ENCODE measurements at places on chromosomes 13 and 19.

DNA sequence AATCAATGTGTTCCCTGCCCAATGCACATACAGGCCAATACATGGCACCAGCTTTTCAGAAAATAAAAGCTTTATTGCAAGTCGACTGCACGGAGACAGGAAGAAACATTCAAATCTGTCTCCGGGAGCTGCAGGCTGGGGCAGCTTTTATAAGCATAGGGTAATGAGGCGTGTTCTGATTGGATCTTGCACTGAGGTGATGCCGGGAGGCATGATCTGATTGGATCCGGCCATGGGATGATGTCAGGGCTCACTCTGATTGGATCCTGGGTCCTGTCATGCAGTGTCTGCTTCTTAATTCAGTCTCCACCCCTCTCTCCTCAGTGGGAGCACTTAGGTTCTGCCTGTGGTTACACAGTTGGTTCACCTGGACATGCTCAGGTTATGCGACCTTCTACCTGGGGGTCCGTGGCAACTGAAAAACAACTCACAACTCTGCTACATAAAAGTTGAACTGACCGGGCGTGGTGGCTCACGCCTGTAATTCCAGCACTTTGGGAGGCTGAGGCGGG, 11.8 kb upstream of the FBN3 start:
- peak; percentile 17 for DNase-seq

GRCh38 chr13:51181786-51182383, 40.3 kb upstream of the FAM124A start:
- no peak for DNase-seq

DNA sequence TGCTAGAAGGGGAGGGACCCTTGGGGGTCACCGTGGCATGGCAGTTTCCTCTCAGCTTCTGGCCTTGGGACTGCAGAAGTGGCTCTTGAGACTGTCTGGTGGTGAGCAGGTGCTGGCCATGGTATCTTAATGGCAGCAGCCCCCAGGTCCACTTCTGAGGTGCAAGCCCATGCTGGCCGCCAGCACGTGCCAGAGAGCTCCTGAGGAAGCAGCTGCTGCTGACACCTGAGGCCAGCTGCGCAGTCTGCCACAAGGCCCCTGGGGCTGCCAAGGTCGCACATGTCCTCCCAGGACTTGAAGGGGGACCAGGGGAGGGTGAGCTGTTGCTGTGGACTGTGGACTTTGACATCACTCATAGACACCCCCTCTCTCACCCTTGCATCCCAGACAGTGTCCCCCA, 48.0 kb downstream of the NFIX start:
- no peak for DNase-seq

GRCh38 chr19:1245494-1246264, 2.7 kb upstream of the MIDN start:
- DNase-seq = no peak

DNA sequence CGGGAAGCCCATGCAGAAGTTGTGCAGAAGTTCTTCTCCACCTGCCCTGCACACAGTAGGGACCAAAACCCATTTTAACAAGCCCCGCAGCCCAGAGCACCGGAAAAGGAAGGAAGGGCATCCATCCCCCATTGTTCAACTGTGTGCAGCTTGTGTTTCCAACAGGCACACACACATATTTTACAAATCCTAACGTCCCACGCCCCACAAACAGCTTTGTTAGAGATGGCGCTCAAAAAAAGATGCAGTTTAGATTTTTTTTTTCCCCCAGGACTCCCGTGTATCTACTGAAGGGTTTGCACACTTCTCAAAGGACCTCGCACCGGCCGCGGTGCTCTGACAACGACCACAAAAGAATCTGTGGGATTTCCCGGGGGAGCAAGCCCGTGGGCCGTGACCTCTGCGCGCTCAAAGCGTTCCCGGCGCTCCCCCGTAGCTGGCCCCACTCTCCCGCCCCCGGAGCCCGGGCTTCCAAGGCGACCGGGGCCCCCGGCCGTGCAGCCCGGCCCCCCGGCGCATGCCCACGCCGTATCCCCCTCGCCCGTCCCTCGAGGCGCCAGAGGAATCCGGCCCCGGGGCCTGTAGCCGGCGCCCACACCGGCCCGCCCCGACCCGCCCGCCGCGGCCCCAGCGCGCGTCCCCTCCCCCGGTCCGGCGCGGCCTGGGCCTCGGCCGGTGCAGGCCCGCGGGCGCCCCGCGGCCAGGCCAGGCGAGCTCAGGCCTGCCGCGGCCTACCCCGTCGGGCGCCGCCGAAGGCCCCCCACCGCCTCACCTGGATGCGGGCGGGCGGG, 523 bp downstream of the ELAVL1 start:
- peak; percentile 23 for DNase-seq

DNA sequence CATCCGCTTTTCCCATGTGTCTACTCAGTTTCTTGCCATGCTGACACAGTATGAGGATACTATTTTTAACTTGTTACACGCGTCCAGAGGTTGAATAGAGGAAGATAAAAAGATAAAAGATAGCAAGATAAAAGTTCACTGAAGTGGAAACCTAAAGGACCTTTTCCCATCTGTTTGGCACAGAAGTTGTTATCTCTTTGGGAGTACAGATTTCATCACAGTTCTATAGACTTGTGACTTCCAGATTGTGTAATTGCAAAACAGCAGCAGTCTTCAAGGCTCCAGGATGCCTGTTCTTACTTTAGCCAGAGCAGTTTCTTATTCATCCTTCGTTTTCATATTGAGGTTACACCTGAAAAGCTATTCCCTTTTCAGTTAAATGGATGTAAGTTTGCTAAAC, 369.2 kb downstream of the GPC5 start:
- no peak for DNase-seq

- DNase-seq = no peak
Measured at GRCh38 chr19:305240-306150, 14.3 kb upstream of the PLPP2 start.

GRCh38 chr19:4012975-4013634, 5.6 kb downstream of the PIAS4 start:
- DNase-seq = no peak

DNA sequence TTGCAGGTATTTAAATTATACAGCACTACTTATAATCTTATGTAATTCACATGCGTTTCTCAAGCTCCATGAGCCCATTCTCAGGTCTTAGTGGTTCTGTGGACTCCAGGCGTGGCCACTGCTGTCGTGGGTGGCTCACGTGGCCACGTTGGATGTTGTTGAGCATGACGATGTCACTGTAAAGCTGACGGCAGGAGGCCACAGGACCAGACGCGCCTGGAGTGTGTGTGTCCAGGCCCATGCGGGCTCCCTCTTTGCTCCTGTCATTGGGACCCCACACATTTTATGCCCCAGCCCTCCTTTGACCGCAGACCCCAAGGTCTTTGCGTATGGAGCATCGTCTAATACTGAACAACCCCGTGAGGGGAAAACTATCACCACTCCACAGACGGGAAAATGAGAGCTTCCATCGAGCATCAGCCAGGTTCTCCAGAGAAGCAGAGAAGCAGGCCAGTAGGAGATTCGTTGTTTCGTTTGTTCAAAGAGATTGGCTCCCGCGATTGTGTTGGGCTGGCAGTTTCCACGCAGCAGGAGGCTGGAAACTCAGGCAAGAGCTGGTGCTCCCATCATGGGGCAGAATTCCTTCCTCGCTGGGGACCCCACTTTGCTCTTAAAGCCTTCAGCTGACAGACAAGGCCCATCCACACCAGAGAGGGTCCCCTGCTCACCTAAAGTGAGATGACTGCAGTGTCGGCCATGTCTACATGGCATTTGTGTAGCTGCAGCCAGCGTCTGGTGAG, 129.3 kb upstream of the SPACA7 start:
- no peak for DNase-seq

GRCh38 chr13:43988302-43988701, 108.6 kb downstream of the LACC1 start:
- no peak for DNase-seq

DNA sequence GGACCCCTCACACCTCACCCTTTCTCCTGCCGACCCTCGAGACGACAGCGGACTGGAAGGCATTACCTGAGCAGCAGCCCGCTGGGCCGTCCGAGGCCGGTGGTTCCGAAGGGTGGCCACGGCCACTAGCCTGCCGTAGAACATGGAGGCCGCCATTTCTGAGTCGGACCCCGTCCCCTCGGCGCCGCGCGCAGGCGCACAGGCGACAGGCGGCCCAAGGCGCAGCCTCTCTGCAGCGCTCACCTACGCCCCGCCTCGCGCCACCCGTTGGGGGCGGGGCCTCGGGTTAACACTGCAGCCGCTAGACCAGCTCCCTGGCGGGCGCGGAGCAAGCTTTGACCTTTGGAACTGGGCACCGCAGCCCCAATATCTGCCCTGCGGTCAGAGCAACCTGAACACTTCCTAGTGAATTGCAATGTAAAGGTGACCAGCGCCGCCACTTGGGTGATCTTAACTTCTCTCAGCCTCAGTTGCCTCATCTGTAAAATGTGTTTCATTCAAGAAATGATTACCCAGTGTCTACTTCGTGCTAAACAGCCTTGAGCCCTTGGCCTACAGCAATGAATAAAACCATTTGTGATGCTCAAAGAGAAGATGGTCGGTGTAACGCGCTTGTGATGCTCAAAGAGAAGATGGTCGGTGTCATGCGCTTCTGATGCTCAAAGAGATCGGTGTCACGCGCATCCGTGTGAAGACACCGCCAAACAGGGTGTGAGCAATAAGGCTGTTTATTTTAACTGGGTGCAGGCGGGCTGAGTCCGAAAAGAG, at the start of gene SUCLA2:
TSS of gene SUCLA2 (minus strand) at position 160 of the 768 bp plus-strand sequence. CDS start at position 156, 4 bp downstream.
- peak; percentile 87 for DNase-seq

DNA sequence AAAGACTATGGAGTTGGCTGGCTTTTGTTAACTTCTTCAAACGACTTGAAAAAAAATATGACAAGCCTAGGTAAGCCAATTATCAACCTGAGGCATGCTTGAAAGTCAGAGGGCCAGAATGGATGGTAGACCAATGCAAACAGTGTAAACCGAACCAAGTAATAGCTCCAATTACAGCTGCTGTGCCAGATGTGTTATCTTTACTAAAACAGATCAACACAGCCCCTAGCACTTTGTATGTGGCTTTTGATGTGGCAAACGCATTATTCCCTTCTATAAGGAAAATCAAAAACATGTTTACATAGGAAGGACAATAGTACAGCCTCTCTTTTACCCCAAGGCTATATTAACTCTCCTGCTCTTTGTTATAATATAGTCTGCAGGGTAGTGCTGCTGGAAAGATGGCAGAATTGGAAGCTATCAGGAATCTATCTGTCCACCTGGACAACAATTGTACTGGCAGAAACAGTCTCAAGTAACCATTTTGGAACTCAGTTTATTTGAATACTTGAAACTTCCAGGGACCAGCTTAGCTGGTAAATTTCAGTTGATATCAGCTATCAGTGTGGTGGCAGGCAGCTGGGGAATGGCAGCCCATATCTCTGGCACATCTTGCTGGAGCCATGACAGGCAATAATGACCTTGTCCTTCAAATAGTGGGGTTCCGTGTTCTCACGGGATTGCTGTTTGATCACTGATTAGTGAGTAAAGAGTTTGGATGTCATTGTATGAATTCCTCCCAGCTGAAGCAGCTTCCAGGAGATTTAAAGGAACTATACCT, 144.4 kb upstream of the WASF3 start:
- no peak for DNase-seq

DNA sequence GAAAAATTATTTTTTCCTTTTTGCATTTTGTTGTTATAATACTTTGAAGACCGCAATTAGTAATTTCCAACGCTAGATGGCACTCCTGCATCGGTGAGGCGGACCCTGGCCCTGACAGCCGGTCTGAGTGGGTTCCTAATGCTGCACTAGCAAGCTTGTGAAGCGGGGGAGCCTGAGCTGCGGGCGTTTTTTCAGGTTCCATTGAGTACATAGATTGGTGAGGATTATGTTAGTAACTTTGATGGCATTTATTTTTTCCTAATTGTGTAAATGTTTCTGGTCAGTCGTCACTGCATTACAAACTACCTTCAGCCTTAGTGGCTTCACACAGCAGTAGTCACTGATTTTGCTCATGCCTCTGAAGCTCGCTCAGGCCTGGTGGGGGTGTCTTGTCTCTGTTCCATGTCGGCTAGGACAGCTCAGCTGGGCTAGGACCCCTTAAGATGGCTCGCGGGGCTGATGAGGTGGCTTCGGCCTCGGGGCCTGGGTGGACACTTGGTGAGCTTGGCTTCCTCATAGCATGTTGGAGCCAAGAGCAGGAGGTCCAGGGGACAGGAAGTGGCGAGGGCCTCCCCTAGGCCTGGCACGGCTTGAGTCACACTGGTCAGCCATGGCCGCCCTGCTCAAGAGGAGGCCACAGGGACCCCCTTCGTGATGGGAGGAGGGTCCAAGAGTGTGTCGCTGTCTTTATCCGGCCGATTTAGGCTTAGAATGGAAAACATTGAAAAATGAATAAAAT, 25.0 kb downstream of the ERCC5 start:
- peak; percentile 74 for DNase-seq

GRCh38 chr19:31290931-31291590, 58.2 kb downstream of the TSHZ3 start:
- no peak for DNase-seq

DNA sequence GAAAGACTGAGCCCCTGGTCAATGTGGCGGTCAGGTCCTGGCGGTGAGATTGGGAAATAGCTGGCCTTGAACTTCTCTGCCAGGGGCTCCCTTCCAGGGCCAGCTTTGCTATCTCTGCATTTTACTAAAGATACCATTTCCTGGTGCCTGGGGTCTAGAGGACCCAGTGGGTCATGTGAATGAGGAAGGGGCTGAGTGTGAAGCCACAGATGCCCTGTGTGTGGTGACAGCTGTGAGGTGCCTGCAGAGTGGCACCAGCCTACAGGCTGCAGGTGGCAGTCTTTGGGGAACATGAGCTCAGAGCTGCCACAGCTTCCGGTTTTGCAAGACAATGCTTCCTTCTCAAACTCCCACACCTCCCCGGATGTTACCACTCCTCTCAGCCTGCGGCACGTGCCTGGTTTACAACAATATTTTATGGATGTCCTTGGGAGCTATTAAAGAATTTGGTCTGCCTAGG, 5.2 kb upstream of the MLNR start:
- no peak for DNase-seq

- DNase-seq = no peak
Measured at GRCh38 chr13:51998723-51999509, 12.3 kb downstream of the ATP7B start.

DNA sequence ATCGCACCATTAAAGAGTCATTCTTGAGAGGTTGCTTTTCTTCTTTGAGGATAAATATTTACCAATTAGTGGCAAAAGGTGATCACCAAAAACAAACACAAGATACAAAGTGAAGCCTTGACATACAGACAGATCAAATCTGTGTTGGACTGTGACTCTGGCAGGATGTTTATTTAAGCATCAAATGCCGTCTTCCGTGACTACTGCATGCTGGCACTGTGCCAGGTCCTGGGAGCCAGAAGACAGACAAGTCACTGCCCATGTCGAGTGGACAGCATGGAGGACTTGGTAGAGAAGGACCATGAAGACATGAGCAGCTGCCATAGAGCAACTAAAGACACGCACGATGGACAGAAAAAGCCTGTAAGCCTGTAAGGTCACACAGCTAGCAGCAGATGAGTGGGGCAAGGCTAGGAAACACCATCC, 92.8 kb upstream of the FARP1 start:
- peak; percentile 36 for DNase-seq

- DNase-seq = no peak
Measured at GRCh38 chr13:82571653-82572052, 1310.6 kb downstream of the SLITRK1 start.

GRCh38 chr13:87131611-87132010, 539.6 kb upstream of the SLITRK5 start:
- DNase-seq = no peak

- no peak for DNase-seq
Measured at GRCh38 chr19:2187159-2187558, 23.4 kb downstream of the DOT1L start.

- no peak for DNase-seq
Measured at GRCh38 chr19:48962849-48963165, 2.3 kb upstream of the FTL start.
